ENCODE measurements at places on chromosomes 16 and 17.

GRCh38 chr17:62109378-62109902, 44.4 kb upstream of the MED13 start:
- no peak for DNase-seq

DNA sequence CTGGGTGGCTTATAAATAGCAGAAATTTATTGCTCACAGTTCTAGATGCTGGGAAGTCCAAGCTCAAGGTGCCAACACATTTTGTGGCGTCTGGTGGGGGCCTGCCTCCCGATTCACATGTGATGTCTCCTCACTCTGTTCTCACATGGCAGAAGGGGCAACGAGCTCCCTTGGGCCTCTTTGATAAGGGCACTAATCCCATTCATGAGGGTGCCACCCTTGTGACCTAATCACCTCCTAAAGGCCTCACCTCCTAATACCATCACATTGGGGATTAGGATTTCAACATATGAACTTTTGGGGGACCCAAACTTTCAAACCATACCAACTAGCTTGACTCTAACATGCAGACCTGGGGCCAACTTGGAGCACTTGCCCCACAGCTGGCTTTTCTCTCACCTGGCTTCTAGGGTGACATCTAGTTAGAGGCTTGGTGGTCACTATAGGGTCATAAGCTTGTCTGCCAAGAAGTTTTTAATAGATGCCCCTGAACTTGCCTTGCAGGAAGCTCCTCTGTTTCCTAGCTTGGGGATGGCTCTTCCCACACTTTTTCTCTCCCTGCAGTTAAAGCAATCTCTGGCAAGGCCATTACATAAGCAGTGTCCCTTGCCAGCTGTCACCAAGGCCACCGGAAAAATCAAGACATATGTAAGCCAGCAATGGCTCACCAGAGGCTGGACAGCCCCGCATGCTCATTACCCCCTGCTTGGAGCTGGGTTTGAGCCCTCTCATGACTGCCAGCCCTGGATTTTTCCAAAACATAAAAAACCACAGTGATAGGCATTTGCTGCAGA, 8.4 kb upstream of the MED9 start:
- no peak for DNase-seq

GRCh38 chr17:50559674-50560184, 786 bp upstream of the CACNA1G start:
- no peak for DNase-seq

DNA sequence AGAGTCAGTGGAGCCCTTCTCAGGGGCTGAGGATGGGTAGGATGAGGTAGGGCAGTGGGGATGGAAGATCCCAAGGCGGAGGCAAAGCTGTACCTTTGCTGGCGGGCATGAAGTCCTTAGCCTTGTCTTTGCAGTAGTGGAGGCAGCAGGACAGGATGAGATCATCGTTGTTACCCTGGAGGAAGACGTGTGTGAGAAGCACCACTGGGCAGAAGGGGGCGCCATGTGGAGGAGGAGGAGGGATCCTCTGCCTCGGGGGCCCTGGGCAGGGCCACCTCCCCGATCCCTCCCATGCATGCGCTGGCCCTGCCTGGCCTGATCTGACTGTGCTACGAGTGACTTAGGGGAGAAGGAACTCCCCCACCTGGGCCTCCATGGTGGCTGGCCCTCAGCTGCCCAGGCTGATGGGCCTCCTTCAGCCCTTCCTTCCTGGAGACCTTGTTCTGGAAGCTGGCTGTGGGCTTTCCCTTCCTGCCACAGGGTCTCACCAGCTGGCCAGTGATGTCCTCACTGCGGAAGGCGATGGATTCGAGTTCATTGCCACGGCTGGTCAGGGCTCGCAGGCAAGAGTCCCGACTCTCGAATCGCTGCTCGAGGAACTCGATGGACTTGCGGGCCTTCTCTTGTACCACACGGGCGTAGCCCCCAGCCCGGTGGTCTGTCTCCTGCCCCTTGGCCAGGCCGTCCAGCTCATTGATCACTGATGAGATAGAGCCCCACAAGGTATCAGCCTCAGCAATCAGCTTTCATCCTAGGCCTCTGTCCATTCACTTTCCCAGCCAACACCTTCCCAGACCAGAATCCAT, 10.3 kb downstream of the HIC1 start:
- DNase-seq: no peak

DNA sequence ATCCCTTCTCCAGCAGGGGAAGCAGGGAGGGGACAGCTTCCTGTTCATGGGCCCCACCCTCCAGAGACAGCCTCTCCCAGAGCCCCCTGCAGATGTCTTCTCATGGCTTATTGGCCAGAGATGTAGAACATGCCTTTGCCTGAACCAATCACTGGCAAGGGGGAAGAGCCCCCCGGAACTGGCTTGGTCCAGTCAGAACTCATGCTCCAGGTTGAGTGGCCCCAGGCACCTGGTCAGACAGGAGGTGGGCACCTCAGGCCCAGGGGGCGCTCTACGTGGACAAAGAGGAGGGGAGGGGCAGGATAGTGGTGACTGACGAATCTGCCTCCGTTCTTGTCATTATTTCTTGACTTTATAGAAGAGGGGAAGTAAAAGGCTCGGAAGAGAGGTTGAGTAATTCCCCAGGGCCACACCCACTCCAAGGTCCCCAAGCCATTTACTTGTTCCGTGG, 23.6 kb downstream of the RAB11FIP4 start:
- no peak for DNase-seq

GRCh38 chr17:50451943-50452629, 16.6 kb downstream of the CHAD start:
- no peak for DNase-seq

- peak; percentile 38 for DNase-seq
Observed at GRCh38 chr16:85717393-85718152, 28.8 kb upstream of the GINS2 start.

DNA sequence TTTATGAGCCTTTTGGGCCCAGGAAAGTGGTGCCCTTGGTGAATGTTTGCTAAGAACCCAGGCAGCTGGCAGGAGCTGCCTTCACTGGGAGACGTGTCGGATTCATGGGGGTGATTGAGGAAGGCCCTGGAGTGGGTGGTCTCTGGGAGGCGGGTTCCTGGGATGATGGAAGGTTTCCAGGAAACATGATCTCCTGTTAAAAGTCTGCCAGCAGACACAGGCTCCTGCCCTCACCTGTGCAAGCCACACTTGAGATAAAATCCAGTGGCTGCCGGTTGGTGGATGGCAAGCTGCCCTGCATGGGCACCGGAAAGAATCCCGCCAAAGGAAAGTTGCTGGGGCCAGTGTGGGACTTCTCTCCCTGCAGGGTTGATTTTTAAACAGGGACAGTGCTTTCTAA, 189.0 kb upstream of the CIBAR2 start:
- no peak for DNase-seq

GRCh38 chr16:56549744-56550385, 15.0 kb upstream of the MT4 start:
- no peak for DNase-seq

GRCh38 chr16:67243481-67243880, 3.8 kb downstream of the FHOD1 start:
- DNase-seq: no peak

DNA sequence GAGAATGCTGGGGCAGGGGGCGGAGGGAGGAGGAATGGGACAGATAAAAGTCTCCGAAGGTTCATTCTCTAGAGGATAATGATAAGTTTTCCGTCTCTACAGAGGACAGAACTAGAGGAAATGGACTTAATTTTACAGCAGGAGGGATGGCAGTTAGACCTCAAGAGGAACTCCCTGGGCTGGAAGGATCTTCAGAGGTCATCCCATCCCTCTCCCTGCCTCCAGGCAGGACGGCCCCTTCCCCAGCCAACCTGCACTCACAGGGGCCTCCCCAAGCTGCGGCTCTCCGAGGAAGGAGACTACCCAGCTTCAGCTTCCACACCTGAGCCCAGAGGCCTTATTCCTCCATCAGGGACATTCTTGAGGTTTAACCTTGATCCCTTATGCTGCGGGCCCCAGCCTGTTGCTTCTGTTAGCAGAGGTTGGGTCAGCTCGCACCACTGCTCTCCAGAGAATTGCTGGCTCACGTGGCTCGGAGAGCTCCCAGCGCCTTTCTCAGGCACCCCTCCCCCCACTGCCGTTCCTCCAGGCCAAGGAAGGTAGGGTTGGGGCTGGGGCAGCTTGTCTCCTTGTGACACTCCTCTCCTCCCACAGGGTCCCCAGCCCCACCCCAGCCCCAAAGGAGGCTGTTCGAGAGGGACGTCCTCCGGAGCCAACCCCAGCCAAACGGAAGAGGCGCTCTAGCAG, 8.5 kb downstream of the ELOB start:
- DNase-seq: no peak

GRCh38 chr17:75238020-75238580, 23.3 kb downstream of the GGA3 start:
- DNase-seq: no peak

DNA sequence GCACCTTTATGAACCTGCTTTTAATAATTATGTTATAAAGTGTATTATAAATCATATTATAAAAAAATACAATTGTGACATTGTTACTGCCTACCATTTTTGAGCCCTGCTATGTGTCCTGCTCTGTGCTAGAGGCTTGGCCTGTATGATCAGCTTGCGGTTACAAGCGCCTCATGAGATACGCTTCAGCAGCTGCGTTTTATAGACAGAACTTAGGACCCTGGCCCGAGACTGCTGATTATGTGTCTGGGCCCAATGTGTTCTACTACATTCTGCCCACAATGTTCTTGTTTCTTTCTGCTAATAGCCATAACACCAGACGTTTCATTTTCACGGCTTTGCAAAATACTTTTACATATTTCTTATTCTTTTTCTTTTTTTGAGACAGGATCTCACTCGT, 395.8 kb downstream of the SLC39A11 start:
- DNase-seq: no peak

DNA sequence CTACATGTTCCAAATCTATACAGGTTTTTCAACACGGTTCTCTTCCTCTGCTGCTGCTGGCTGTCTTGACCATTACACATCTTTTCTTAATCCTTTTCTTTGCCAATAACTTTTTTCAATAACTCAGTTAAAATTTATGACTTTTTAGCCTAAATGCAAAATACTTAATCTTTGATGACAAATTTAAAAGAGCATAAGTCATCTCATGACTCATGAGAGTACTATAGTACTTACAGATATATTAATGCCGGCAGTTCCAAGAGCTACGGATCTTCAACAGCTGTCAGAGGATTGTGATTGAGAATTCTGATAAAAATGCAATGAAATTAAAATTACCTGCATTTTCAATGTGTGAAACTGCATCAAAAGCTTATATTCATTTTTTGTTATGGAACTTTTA, 105.5 kb downstream of the KPNA2 start:
- no peak for DNase-seq

GRCh38 chr17:42494673-42495072, 36.0 kb downstream of the ATP6V0A1 start:
- no peak for DNase-seq

DNA sequence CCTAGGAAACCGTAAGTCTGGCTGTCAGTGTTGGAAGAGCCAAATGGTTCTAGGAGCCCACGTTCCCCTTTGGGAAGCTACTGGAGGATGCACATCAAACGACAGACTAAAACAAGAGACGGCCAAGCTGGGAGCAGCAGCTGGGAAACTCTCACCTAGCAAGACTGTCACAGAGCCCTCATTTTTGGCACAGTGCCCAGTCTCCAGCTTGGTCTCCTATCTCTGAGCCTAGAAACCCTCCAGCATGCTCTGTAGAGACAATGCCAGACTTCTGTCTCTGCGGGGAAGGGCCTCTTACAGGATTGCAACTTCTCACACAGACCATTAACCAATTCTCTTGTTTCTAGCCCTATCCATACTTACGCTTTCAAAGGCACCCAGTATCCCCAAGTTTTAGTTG, 23.5 kb downstream of the GTF3C1 start:
- no peak for DNase-seq
